ENCODE measurements at places on chromosomes 16 and 17. TPM values are rescaled to one million over a fixed set of nuclear protein-coding genes. Genes with fewer than 3 reads are reported as not detected.

GRCh38 chr16:49275050-49275730 is 6.4 kb downstream of the CBLN1 start:
- H3K4me3 ChIP-seq, result no peak overlapping the region
- DNase-seq, result no peak
- peaks cover 64% of the 10 kb centered on the region for H3K27me3 ChIP-seq
- H3K27ac ChIP-seq, result no peak overlapping the region
- peaks cover 5% of the 10 kb centered on the region for H3K36me3 ChIP-seq
- H3K4me1 ChIP-seq, result no peaks in the 10 kb centered on the region

- H3K36me3 ChIP-seq, result no peaks in the 10 kb centered on the region
- H3K27me3 ChIP-seq, result peaks cover 6% of the 10 kb centered on the region
- peaks cover 37% of the 10 kb centered on the region for H3K4me1 ChIP-seq
- no peak overlapping the region for H3K27ac ChIP-seq
- DNase-seq, result no peak
Observed at GRCh38 chr17:29180788-29181160, 576 bp upstream of the MYO18A start.

GRCh38 chr16:1667271-1667670 is 10.8 kb upstream of the JPT2 start:
- DNase-seq, result no peak
- H3K4me1 ChIP-seq, result no peaks in the 10 kb centered on the region
- peaks cover 29% of the 10 kb centered on the region for H3K36me3 ChIP-seq
- no peaks in the 10 kb centered on the region for H3K27me3 ChIP-seq

DNA sequence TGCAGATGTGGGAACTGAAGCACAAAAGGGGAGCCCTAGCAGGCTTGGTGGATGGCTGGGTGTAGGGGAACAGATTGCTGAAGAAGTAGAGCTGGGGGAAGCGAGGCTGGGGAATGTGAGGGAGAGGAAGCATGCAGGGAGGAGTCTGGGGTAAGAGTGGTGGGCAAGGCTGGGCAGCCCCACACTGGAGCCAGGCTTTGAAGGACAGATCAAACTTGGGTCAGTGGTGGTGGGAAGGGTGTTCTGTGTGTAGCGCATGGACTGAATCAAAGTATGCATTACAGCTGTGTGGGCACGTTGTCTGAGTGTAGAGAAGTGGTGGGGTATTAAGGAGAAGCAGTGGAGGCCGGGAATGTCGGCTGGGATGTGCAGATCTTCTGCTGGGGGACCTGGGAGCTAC is 116.0 kb downstream of the CYLD start:
- no peak for DNase-seq
- H3K4me1 ChIP-seq, result no peaks in the 10 kb centered on the region
- no peak overlapping the region for H3K4me3 ChIP-seq
- H3K27ac ChIP-seq, result no peak overlapping the region
- H3K27me3 ChIP-seq, result peaks cover 7% of the 10 kb centered on the region
- no peaks in the 10 kb centered on the region for H3K36me3 ChIP-seq

- H3K27ac ChIP-seq, result no peak overlapping the region
- H3K4me3 ChIP-seq, result no peak overlapping the region
- no peaks in the 10 kb centered on the region for H3K36me3 ChIP-seq
- no peak for DNase-seq
- H3K27me3 ChIP-seq, result no peaks in the 10 kb centered on the region
Observed at GRCh38 chr16:13403326-13403725, 501.9 kb downstream of the SHISA9 start.

- DNase-seq, result no peak
- no peaks in the 10 kb centered on the region for H3K36me3 ChIP-seq
- no peak overlapping the region for H3K4me3 ChIP-seq
- H3K4me1 ChIP-seq, result no peaks in the 10 kb centered on the region
- no peak overlapping the region for H3K27ac ChIP-seq
Observed at GRCh38 chr17:21524211-21524591, 148.0 kb downstream of the KCNJ12 start.

- no peak for DNase-seq
- no peaks in the 10 kb centered on the region for H3K27me3 ChIP-seq
- H3K36me3 ChIP-seq, result no peaks in the 10 kb centered on the region
Observed at GRCh38 chr16:64705443-64705842, 416.4 kb downstream of the CDH11 start.

- H3K4me1 ChIP-seq, result no peaks in the 10 kb centered on the region
- no peak for DNase-seq
- H3K27ac ChIP-seq, result no peak overlapping the region
- no peaks in the 10 kb centered on the region for H3K36me3 ChIP-seq
- no peak overlapping the region for H3K4me3 ChIP-seq
Observed at GRCh38 chr16:85535352-85536072, 77.6 kb upstream of the GSE1 start.

- no peak for DNase-seq
- H3K36me3 ChIP-seq, result peaks cover 10% of the 10 kb centered on the region
- H3K27ac ChIP-seq, result no peak overlapping the region
Observed at GRCh38 chr17:46026166-46027047, 27.4 kb downstream of the STH start.

GRCh38 chr17:50407921-50408320 is 10.6 kb upstream of the LRRC59 start:
- no peak for DNase-seq
- H3K4me1 ChIP-seq, result no peaks in the 10 kb centered on the region
- H3K36me3 ChIP-seq, result no peaks in the 10 kb centered on the region

- DNase-seq, result no peak
- H3K4me3 ChIP-seq, result no peak overlapping the region
- H3K36me3 ChIP-seq, result peaks cover 18% of the 10 kb centered on the region
Observed at GRCh38 chr17:1002771-1003555, 6.0 kb downstream of the TIMM22 start.

DNA sequence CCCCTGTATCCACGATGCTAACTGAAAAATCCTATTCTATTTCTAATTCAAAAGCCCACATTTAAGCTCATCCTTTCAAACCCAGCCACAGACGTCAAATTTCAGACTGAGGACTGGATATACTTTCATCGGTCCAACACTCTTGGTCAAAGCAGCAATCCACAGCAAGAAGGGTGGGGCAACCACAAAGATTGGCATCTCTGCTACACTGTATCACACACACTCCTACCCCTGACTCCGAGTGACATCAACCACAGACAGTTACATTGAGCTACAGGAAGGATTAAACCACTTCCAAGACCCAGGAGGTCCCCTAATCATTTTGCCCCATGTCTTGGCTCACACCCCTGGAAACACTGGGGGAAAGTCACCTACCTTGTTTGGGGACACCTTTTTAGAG is 61.3 kb downstream of the GRIN2A start:
- no peak for DNase-seq
- H3K4me3 ChIP-seq, result no peak overlapping the region
- H3K27ac ChIP-seq, result no peak overlapping the region
- H3K4me1 ChIP-seq, result no peaks in the 10 kb centered on the region
- H3K27me3 ChIP-seq, result no peaks in the 10 kb centered on the region

DNA sequence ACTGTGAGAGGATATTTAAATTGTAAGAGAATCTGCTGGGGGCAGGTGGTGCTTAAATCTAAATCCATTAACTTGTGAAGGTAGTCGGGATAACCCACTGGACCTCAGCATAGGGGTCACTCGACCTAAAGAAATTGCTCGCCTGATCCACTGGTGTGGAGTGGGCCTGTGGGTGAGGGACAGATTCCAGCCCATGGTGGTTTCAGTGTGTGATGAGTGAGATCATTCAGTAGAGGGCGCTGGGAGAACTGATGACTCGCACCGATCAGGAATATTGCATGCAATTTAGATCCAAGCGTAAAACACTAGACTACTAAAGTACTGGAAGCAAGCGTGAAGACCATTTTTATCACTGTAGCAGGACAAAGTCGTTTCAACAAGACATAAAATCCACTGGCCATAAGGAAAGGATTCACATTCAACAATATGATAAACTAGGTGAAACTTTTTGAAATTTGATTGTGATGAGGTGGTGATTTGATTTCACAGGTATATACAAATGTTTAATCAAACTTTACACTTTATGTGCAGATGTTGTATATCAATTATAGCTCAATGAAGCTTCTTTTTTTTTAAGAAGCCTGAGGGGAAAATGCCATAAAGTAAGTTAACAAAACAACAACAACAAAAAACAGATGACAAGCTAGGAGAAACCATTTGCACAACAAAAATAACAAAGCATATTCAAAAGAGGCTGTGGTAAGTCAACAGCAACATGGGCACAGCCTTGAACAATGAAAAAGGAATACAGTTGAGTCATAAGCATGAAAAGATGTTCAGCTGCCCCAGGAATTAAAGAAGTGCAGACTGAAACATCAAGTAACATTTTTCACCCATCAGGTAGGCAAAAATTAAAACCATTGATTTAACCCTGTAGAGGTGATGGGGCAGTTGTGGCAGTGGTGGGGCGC is 7.5 kb upstream of the TMEM170A start:
- no peaks in the 10 kb centered on the region for H3K4me1 ChIP-seq
- no peaks in the 10 kb centered on the region for H3K27me3 ChIP-seq
- peak; percentile 48 for DNase-seq
- no peaks in the 10 kb centered on the region for H3K36me3 ChIP-seq
- no peak overlapping the region for H3K27ac ChIP-seq
- H3K4me3 ChIP-seq, result no peak overlapping the region

GRCh38 chr16:74877706-74878105 is 103.1 kb upstream of the FA2H start:
- H3K4me3 ChIP-seq, result no peak overlapping the region
- peaks cover 12% of the 10 kb centered on the region for H3K36me3 ChIP-seq
- H3K27ac ChIP-seq, result no peak overlapping the region
- H3K4me1 ChIP-seq, result peaks cover 7% of the 10 kb centered on the region

DNA sequence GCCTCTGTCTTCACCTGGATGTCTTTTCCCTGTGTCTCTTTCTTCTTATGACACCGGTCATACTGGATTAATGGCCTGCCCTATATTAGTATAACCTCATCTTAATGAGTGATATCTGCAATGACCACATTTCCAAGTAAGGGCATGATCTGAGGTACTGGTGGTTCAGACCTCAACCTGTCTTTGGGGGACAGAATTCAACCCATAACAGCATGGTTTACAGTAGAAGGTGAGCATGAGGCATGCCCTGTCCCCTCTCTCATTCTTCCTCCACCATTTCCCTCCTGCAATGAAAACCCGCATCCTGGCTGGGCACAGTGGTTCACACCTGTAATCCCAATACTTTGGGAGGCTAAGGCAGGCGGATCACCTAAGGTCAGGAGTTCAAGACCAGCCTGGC is 2.8 kb upstream of the RAB37 start:
- no peak overlapping the region for H3K27ac ChIP-seq
- no peak for DNase-seq
- H3K4me1 ChIP-seq, result peaks cover 41% of the 10 kb centered on the region
- peaks cover 17% of the 10 kb centered on the region for H3K27me3 ChIP-seq
- no peak overlapping the region for H3K4me3 ChIP-seq

- H3K4me3 ChIP-seq, result no peak overlapping the region
- DNase-seq, result no peak
- no peaks in the 10 kb centered on the region for H3K36me3 ChIP-seq
- H3K4me1 ChIP-seq, result no peaks in the 10 kb centered on the region
Observed at GRCh38 chr16:83145297-83145696, 518.5 kb downstream of the CDH13 start.

- peaks cover 51% of the 10 kb centered on the region for H3K4me1 ChIP-seq
- H3K4me3 ChIP-seq, result peak overlapping the region; percentile 99
- peak; percentile 45 for DNase-seq
- peak overlapping the region; percentile 98 for H3K27ac ChIP-seq
Observed at GRCh38 chr16:69566981-69567680, 1.4 kb downstream of the NFAT5 start.

- H3K27me3 ChIP-seq, result peaks cover 11% of the 10 kb centered on the region
- H3K4me1 ChIP-seq, result peaks cover 57% of the 10 kb centered on the region
- peaks cover 43% of the 10 kb centered on the region for H3K36me3 ChIP-seq
- H3K27ac ChIP-seq, result peak overlapping the region; percentile 29
Observed at GRCh38 chr16:17467923-17468540, 2.7 kb downstream of the XYLT1 start.

- no peaks in the 10 kb centered on the region for H3K27me3 ChIP-seq
- H3K4me3 ChIP-seq, result no peak overlapping the region
- peaks cover 60% of the 10 kb centered on the region for H3K36me3 ChIP-seq
Observed at GRCh38 chr16:46961373-46962353, 11.8 kb downstream of the DNAJA2 start.

PRPSAP1 gene
- 63.9 TPM for total RNA-seq

RNF43 gene
- total RNA-seq, result 0.23 TPM

NKD1 gene
- total RNA-seq, result 0.33 TPM

PPP1R27 gene
- total RNA-seq, result not detected

ARHGAP44 gene
- total RNA-seq, result not detected

ITGA3 gene
- total RNA-seq, result 10.3 TPM

KRT12 gene
- not detected for total RNA-seq

RASD1 gene
- 2.5 TPM for total RNA-seq

ATAD5 gene
- total RNA-seq, result 33.7 TPM

GCGR gene
- not detected for total RNA-seq

CBFA2T3 gene
- total RNA-seq, result not detected

ARL5C gene
- not detected for total RNA-seq

HS3ST2 gene
- not detected for total RNA-seq

VWA3A gene
- 0.29 TPM for total RNA-seq

CCL18 gene
- not detected for total RNA-seq

PRSS33 gene
- total RNA-seq, result not detected

Data from activated CD8-positive, alpha-beta memory T cell treated with anti-CD3 and anti-CD28 coated beads, Interleukin-2, amount 10 ng/mL, durations not matched to agents 7 days and 5 days (primary cell).